AG09309 (cell line): ENCODE measurements at places on chromosomes 5 and 9.

DNA sequence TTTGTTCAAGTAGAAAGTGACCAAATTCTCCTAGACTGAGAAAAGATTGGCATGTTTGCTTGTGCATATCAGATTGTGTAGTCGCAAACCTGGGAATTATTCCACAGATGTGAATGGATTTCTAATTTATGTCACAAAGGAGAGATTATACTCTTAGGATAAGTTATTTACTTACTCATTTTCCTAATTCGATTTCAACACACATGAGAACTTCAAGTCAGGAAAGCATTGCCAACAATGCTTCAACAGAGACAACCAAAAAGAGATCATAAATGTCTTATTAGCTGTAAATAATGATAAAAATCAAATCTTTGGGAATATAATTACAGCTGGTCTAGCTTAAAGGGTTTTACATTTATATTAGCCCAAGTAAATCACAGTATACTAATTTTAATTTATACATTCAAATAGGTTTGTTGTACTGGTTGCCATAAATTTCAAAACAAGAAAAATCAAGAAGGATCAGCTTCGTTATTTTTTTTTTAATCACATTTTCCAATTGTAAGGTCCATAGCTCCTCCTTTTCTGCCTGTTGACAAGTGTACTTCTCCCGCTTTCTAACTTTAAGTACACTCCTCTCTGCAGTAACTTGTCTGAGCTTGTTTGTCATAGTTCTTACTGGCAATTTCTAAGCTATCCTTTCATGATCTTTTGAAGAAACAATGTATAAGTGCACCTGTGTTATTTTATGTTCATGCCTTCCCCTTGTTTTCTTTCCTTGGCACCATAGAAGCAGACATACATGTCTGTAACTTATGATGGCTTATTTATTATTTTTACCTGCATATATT, 246.6 kb downstream of the DEPDC1B start:
- DNase-seq: no peak

GRCh38 chr5:2864515-2865105, 113.1 kb upstream of the IRX2 start:
- DNase-seq: no peak

DNA sequence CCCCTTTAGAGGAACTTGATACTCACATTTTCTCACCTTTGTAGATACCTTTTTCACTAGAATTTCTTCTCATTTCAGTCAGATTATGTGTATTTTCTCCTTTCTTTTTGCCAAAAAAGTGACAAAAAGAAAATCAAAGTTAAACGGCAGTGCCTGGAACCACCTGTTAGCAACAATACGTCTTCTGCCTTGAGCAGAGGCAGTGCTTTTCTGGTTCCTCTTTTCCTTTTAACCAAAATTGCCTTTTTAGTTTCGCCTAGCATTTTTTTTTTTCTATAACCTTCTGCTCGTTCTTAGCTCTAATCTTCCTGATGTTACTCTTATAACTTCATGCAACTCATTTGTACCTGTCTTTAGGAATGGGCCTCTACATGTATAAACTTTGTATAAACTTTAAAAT, 26.1 kb downstream of the SMIM32 start:
- no peak for DNase-seq

GRCh38 chr5:82155305-82155704, 122.8 kb downstream of the RPS23 start:
- DNase-seq: no peak

- no peak for DNase-seq
Measured at GRCh38 chr9:113155911-113156588, 5.2 kb downstream of the SLC31A2 start.

DNA sequence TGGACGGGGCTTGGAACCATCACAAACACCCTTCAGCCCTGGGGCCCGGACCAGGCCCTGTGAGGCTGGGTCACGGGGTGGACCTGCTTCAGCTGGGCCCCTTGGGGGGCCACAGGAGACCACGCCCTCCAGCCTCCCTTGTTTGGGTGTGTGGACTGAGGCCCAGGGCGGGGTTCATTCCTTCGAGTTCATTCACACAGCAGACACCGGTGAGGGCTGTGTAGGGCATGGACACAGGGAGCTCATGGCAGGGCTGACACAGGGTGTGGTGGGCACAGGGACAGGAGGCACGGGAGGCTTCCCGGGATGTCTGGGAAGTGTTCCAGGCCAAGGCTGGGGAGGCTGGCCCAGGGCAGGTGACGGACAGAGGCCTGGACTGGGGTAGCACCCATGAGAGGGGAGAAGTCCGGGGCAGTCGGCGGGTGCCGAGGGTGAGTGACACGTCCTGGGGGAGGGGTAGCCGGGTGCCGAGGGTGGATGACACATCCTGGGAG, 8.9 kb downstream of the DNLZ start:
- no peak for DNase-seq

DNA sequence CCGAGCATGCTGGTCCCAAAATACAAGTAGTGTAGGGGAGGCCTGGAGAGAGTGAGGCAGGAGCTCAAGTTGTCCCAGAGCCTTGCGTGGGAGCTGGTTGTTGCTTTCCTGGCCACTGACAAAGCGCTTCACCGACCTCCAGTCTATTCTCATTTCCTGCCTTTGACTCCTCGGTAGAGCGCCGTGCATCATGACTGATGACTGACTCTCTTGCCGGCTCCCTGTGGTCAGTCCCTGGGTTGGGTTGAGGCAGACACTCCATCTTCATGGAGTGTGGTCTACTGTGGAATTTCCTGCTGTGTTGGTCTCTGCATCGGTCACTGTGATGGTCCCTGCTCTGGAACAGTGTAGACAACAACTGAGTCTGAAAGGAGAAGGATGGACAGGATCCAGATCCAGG, 175.1 kb upstream of the S1PR3 start:
- DNase-seq: no peak

DNA sequence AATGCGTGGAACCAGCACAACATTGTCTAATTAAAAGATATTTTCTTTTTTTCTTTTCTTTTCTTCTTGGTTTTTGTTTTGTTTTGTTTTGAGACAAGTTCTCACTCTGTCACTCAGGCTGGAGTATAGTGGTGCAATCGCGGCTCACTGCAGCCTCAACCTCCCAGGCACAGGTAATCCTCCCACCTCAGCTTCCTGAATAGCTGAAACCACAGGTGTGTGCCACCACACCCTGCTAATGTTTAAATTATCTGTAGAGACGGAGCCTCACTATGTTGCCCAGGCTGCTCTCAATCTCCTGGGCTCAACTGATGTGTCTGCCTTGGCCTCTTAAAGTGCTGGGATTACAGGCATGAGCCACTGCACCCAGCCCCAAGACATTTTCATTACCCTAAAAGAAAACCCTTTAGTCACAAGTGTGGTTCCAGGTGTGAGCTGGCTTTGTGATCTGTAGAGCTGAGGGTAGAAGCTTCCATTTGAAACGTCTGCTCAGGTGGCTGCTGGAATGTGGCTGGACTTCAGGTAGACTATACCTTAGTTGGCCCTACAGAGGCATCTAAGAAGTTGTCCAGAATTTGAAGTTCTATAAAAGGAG, 19.1 kb upstream of the NEK6 start:
- no peak for DNase-seq

DNA sequence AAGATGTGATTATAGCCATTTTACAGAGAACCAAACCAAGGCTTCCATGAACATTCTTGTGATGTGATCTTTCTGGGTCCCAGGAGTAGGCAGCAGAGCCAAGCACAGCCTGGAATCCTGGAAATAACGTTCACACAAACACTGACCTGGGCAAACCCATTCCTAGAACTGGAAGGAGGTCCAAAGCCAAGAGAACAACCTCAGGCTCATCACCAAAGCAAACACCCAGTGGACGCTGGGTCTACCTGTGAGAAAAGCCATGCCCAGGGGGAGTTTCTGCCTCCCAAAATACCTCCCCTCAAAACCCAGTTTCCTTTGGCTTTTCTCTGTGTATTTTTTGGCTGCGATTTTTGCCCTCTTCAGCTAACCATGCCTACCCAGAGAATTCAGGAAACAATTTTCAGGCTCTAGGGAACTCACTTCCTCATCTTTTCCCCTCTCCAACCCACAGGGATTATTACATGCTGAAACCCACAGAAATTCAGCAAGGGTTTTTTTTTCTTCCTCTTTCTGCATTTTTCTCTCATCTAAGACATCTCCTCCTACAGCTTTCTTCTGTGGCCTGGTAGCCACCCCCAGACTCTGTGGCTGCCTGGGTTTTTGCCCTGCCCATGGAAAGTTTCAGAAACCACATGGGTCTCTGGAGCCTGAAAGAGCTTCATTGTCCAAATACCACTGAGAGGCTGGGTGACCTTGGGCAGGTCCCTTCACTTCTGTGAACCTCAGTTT, 75.0 kb downstream of the TNC start:
- DNase-seq: peak; percentile 27

DNA sequence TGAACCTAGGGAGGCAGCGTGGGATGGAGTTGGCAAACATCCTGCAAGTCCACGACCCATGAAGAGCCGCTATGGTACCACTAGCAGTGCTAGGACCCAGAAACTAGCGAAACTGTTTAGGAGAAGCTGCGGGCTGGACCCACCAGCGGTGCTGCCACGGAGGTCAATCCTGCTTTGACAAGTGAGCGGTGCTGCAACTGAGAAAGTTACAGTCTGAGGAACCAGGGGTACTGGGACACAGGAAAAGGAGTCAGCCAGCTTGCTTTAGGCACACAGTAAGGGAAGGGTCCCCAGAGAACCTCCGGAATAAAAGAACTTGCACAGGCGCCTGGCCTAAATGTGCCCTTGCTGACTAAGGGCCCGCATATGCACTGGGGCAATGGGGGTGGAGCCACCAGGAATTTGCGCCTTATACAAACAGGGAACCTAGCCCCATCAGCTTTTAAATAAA, 23.6 kb upstream of the ANXA2R start:
- no peak for DNase-seq

GRCh38 chr5:135596157-135596763, 17.5 kb upstream of the CXCL14 start:
- DNase-seq: no peak

- no peak for DNase-seq
Measured at GRCh38 chr5:41286165-41286564, 72.8 kb upstream of the C6 start.

DNA sequence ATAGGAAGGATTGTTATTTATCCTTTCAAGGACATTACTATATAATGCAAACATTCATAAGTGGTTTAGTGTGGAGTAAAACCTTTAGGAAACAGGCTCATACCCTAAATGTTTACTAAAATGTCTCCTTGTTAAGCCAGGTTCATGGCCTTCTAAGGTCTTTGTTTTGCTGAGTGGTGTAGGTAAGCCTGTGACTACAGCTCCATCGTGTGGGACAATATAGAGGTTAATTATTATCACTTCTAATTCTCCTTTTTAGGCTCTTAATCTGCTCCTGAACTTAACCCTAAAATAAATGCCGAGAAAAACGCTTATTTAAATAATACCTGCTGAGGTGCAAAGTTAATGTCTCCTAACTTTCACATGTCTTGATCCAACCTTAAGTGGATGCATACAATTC, 43.8 kb downstream of the SPINK5 start:
- no peak for DNase-seq

DNA sequence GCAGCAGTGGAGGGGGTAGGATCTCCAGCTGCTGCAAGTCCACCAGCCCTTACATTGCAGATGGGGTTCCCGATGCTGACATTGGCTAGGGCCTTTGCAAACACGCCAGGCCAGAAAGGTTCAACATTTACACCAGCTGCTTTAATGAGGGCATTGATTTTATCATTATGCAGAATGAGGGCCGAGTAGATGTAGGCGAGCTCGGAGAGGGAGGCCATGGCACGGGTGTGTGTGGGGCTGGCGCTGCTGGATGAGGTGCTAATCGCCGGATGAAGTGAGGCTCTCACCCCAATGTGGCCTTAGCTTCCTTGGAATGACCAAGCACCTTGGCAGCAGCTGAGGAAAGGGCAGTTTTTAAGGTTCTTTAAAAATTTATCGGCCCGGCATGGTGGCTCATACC, 27.4 kb downstream of the PHAX start:
- no peak for DNase-seq

GRCh38 chr5:16082053-16082452, 97.5 kb downstream of the MARCHF11 start:
- no peak for DNase-seq

GRCh38 chr5:108233617-108234155, 148.2 kb downstream of the FBXL17 start:
- no peak for DNase-seq

GRCh38 chr5:132653716-132654115, 4.3 kb upstream of the IL13 start:
- DNase-seq: no peak

GRCh38 chr5:57700072-57700471, 217.5 kb upstream of the ACTBL2 start:
- no peak for DNase-seq

DNA sequence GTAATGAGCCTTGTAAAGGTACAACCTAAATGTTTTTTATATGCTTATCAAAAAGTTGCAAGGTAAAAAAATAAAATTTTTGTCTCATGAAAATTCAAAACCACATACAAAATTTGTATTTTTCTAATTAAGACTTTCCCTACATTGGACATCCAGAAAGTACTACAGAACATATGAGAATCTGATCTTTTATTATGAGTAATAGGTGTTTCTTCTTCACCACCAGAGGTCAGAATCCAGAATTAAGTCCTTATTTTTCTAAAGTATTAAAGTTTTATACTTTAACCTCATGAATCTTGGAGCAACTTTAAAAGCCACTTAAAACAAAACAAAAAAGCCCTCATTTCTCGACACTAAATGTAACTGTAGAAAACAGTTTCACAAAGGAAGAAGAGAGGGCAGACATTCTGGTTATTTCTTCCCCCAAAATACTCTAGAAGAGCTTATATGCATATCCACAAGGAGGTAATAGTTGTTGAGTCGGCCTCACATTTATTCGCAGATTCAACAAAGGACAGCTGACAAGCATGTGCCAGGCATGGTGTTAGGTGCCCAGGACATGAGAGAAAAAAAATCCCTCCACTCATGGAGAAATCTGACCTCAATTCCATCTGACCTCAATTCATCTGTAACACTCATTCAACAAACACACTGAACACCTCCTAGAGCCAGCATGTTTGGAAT, 69.3 kb downstream of the MLLT3 start:
- no peak for DNase-seq

- peak; percentile 40 for DNase-seq
Measured at GRCh38 chr9:99326112-99326916, 104.2 kb downstream of the SEC61B start.

GRCh38 chr9:87065981-87066380, 118.7 kb upstream of the GAS1 start:
- DNase-seq: no peak
